Trophoblast cell (in vitro differentiated cells and primary cell): ENCODE measurements at places on chromosomes 2 and 18.
A peak's percentile ranks its signal among the peaks of the same experiment; 100 is the strongest.

DNA sequence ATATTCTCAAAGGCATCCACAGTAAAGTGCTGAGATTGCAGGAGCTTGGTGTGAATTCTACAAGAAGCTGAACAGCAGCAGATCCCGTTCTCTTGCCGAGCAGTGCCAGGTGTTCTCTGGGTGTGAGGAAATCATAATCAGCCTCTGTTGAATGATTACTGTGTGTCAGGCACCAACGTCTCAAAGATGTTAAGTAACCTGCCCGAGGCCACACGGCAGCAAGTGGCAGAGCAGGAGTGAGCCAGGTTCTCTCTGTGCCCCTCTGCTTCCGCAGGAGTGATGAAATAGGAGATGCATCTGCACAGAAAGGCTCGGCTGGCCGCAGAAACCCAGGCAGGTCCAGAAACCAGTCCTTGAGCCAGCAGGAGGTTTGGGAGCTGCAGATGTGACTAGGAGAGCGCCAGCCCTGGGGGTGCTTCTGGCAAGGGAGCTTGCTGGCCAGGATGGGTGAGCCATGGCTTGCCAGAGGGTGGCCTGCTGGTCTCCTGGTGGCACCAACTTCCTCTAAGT lies 68.4 kb downstream of the COPS7B start:
- no peak for DNase-seq

GRCh38 chr2:161172901-161173540 lies 12.8 kb downstream of the TANK start:
- DNase-seq, result peak; percentile 22

DNA sequence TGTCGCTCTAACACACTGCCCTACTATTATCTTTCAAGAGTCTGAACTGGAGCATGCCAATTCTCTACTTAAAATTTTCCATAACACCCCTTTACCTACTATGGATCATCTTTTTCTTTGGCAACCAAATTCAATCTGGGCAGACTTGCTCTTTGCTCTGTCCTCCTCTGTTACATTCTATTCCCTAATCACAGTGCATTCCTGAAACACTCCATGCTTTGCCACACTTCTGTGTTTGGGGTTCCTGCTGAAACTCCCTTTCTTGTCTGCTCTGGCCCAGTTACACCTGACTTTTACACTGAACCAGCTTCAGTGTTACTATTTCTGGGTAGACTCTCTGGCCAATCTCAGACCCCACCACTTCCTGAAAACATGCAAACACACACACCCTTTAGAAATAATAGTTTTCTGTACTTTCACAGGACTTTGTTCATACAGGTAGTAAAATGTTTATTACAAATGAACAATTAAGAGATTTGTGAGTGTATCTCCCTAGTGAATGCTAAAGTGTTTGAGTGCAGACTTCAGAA lies 119.9 kb upstream of the DCC start:
- DNase-seq, result no peak

DNA sequence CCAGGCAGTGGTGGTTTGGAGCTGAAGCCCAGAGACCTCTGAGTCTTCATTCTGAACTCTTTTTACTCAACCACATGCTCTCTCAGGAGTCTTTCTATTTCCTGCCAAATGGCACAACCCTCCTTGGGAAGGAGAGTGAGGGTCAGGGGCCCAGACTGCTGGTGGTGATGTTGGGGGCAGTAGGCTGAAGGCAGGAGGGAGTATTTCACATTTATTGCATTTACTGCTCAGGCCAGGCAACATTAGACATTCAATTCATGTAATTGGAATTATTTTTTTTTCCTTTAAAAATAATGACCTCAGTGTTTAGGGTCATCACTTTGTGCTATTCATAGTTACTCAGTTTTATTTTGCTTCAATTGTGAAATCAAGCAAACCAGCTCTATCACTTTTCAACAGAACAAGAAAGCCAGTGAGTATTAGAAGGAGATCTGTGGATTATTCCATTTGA lies 311.3 kb upstream of the NT5C1B start:
- DNase-seq, result no peak

GRCh38 chr2:119247844-119248271 lies 24.2 kb downstream of the STEAP3 start:
- DNase-seq, result no peak

- DNase-seq, result no peak
Measured at GRCh38 chr2:145764631-145765030, 1244.7 kb upstream of the ZEB2 start.

- DNase-seq, result no peak
Measured at GRCh38 chr2:16042201-16042700, 101.9 kb downstream of the MYCN start.

- no peak for DNase-seq
Measured at GRCh38 chr2:46075848-46076247, 221.4 kb upstream of the EPAS1 start.

DNA sequence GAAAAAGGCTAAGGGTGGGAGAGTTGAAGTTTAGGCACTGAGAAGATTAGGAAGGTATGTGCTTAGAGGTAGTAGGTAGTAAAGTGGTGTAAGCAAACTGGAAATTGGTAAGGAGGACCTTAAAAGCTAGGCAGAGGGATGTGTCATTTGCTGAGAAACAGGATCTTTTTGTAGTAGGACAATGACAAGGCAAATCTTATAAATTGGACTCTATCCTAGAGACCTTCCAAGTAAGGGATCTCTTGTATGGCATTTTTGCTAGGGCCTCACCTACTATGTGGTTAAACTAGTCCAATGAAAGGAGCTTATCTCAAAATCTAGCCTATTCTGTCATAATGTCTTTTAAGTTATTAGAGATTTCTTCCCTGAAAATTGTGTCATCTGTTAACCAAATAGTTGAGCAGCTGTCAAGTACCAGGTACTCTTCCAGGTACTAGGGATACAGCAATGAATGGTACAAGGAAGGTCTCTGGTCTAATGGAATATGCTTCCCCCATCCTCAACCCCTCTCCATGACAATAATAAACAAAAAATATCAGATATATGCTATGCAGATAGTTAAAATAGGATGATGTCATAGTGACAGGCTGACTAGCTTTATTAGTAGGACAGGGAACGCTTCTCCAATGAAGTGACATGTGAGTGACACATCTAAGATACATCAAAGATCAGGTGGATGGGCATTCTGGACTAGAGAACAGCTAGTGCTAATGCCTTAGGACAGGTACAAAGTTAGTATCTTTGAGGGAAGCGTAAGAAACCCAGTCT lies 17.7 kb downstream of the RIOK3 start:
- DNase-seq, result no peak

DNA sequence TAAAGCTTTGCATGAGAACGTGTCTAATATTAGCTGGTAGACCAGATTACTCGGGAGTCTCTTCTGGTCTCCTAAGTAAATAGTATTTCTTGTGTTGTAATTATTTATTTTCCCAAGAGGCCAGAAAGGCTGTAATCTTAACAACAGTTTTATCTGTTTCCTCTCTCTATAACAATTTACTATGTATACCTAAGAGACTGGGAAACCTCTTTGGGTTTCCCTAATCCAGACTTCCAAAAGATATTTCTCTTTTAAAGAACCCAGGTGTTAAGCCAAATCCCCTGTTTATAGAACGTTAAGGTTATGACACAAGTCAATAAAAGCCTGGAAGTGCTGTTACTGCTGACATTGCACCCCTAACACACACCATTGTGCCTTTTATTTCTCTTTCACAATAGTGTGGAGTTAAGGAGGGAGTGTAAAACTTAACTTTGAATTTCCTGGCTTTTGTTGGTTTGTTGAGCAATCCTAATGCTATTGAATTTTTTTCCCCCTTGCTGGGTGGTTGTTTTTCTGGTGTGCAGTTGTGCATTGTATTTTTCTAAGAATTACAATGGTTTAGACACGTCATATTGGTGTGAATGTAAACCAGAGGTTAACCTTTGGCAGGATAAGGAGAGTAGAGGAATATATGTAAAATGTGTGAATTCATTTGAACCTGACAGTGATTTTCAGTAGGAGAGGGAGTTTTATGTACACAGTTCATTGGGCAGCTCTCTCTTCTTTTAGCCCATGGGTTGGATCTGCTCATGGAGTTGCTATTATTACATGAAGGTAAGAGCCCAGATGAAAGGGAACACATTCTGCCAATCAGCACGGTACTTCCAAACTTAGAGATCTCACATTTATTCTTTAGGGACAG lies 192.8 kb downstream of the MTX2 start:
- no peak for DNase-seq

DNA sequence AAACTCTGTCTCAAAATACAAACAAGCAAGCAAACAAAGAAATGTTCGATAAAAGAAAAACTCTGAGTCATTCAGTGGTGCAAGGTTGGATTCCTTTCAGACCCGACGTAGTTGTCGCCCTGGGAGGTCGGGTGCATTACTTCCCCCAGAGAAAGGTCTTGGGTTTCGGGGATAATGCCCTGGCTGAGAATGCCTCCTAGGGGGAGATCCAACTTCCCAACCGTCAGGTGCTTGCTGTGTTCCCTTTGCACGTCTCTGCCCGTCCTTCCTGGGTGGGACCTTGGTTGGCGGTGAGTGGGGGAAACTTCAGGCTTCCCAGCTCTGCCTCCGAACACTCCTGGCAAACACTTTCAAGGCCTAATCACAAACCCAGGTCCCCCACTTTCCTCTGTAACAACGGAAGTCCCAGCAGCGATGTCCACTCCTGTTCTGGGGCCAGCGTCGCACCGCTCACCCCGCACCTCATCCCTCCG lies 609 bp downstream of the TPGS2 start:
- DNase-seq, result peak; percentile 64

DNA sequence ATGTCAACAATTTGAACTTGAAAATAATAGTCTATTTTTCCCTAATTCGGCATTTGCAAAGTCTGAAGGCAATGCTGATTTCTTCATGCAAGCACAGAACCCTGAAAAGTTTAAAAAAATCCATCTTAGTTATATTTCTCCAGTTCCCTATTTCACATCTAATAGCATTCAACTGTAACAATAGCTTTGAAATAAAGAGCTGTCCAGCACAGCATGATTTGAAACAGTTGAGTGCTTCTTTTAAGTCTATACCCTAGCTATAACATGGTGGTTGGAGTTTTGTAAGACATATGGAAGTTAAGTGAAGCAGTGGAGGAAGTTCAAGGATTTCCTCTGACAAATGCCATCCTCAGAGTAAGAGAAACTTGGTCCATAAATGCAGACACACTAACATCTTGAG lies 691.9 kb downstream of the ERBB4 start:
- no peak for DNase-seq

DNA sequence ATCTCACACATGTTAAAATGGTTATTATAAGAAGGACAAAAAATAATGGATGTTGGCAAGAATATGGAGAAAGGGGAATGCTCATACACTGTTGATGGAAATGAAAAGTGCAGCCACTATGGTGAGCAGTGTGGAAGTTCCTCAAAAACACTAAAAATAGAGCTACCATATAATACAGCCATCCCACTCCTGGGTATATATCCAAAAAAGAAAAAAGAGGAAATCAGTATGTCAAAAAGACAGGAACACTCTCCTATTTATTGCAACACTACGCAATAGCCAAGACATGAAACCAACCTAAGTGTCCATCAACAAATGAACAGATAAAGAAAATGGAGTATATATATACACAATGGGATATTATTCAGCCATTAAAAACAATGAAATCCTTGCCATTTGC lies 642.6 kb downstream of the RNF144A start:
- no peak for DNase-seq

DNA sequence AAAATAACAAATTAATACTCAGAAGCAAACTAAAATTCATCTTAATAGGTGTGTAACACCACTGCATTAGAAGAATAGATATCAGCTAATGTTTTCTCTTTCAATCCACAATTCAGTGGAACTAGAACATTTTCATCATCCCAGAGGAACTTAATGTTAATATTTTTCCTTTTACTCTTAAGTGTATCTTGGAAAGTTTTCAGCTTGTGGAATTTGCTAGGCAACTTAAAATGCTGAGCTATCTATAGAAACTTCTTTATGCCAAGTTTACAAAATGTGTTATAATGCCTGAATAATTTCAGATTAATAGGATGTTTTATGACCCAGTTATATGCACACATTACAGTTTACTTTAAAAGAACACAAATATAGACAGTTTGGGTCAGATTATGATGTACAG lies 86.6 kb upstream of the FAM237A start:
- no peak for DNase-seq
